ENCODE measurements at places on chromosomes 7 and 10. TPM values are rescaled to one million over a fixed set of nuclear protein-coding genes. Genes with fewer than 3 reads are reported as not detected.

ANKRD61 gene
- total RNA-seq = not detected

SEMA3A gene
- total RNA-seq = 1.7 TPM

SLC26A3 gene
- total RNA-seq = not detected

- no peak for DNase-seq
Observed at GRCh38 chr7:85178531-85179298, 8.1 kb downstream of the SEMA3D start.

DNA sequence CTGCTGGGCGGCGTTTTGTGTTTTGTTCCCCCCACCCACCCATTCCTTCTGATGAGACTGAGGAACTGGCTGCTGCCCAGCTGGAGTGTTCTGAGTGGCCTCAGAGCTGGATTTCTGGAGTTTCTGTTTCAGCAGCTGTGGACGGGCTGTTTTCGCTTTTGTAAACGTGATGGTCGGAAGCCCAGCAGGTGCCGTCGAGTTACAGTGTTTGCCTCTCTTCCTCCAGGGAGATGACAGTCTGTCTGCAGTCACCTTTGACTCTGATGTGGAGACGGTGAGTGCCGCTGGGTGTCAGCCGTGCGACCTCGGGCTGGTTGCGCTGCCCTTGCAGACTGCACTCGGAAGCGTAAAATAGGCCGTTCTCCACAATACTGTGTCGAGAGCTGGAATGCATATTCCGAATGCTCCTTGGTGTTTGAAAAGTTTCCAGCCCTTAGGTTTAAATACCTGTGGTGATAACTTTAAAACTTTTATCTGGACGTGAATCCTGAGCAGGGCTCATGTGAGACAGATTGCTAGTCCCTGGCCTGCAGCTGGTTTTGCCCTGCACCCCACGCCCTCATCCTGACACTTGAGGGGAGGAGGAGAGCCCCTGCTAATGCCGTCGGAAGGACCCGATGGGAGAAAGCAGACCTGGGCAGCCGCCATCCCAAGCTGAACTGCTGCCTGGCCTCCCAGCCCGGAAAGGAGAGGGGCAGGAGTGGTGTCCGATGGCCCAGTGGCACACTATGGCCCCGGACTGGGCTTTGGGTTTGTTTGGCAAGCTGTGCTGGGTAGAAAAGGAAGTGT is 8.3 kb downstream of the IQCE start:
- DNase-seq = no peak

GRCh38 chr10:116385311-116385710 is 42.3 kb upstream of the PNLIPRP3 start:
- no peak for DNase-seq
